ENCODE measurements at places on chromosomes 1 and 21.

- no peak for DNase-seq
Measured at GRCh38 chr1:26579681-26580111, 50.1 kb downstream of the RPS6KA1 start.

DNA sequence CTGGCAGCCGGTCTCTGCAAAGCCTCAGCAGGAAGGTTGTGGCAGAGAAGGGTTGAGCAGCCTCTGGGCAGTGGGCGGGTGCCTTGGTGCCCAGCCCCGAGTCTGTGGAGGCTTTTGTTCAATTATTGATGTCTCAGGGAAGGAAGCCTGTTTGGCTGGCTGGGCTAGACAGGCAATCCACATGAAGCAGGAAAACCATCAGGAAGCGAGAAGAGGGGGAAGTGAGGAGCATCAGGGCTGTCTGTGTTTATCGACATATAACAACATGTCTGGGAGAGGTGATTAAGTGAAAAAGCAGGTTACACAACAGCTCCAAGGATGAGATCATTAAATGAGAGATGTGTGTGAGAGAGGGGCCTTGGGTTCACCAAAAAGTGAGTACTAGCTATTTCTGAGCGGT lies 105.4 kb downstream of the UBE2U start:
- DNase-seq, result no peak

DNA sequence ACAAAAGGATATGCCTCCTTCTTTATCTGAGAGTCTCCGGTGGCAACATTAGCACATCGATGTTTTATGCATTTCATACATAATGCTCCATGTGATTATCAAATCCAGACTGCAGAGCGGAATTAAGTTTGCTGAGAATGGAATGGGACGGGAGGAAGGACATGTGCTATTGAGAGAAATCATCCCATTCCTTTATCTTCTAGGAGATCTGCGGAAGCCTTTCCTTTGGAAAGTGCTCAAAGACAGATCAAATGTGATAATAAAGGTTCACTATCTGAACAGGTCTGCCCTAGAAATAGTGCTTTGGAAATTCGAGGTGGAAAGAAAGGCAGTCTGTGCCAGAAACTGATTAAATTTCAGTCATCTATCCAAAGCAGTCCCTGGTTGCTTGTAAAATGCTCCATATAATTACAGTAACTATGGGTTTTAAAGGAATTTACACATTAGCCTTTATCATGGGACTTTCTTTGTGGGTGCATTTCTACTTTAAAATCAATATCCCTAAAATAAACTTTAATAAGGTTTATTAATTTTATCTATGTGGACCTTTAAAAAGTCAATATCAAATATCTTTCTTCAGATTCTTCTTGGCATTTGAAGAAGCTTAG lies 473.5 kb upstream of the ADGRL2 start:
- DNase-seq, result no peak

DNA sequence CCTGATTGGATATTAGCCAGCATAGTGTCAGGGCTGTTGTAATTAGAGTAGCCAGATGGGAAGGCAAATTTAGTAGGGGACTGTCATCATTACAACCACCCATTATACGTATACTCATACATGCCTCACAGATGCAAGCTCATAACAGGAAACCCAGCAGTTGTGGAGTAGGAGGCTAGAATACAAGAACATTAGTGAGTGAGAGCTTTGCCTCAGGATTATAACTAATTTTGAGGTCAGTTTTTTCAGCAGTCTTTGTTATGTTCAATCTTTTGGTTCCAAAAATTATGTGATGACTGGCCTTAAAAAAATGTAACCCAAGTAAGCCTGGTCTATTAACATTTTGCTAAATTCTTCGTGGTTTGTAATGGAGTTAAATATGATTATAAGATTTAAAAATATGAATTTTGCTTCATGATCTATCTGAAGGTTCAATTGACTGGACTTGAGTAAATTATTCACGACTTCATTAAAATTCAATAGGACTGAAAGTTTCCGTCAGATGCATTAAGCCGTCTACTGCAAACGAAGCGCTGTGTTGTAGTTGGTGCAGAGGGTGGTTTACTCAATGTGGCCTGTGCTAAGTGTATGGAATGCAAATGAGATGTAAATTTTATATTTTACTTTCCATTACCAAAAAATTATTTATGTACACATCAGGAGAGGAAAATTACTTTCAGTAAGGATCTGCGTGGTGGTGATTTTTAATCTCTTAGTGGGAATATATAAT lies 48.8 kb downstream of the KCNK1 start:
- DNase-seq, result no peak

- DNase-seq, result no peak
Measured at GRCh38 chr1:226645279-226645976, 93.7 kb downstream of the ITPKB start.

GRCh38 chr1:31653717-31654473 lies 9.2 kb upstream of the PEF1 start:
- no peak for DNase-seq

DNA sequence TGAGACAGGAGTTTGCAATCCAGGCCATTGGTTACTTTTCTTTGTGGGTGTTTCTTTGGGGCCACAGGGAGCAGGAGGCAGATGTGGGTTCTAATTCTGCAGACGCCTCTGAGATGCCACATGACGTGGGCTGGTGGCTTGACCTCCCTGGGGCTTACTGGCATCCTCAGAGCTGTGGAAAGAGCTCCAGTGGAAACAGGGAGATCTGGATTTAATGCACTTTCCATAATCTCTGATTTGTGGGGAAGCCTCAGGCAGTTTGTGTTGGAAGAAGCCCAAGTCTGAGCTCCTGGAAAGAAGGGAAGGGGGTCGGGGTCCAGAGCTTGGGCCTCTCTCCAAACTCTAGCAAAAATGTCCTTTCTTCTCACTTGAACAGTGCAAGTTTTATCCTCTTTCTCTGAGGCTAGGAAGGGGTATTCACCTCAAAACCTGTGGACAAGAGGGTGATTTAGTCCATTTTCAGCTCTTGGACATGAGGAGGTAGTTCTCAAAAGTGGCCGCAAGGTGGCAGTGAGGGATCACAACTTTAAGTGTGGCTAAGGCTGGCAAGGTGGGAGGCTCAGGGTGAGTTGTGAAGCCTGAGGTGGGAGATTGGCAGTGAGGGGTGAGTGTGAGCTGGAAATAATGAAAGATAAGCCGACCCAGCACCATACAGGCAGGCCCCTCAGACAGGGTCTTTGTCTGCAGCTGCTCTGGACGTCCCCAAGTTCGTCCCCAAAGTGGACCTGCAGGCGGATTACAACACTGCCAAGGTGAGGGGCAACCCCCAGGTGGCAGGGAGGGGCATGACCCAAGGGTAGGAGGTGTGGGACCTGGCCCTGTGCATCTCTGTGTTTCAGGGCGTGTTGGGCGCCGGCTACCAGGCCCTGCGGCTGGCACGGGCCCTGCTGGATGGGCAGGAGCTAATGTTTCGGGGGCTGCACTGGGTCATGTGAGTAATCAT lies 9.2 kb downstream of the IKBKE start:
- DNase-seq, result peak; percentile 62

- no peak for DNase-seq
Measured at GRCh38 chr1:88985692-88986091, 6.7 kb downstream of the KYAT3 start.

- DNase-seq, result peak; percentile 73
Measured at GRCh38 chr1:248924696-248925532, 18.9 kb downstream of the PGBD2 start.

DNA sequence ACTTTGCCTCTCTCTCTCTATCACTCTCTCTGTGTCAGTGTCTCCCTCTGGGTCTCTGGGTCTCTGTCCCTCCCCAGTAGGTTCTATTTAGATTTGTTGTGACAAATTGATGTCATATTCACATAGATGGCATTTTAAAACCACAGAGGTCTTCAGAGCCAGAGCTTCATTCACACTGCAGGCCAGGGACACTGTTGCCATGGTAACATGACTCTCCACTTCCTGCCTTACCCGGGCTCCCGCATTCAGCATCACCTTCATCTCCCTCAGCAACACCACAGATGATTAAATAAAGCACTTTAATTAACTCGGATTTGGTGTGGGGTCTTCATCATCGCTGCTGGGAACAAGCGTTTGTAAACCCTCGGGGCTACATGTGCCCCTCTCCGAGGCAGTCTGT lies 132.6 kb downstream of the ETS2 start:
- no peak for DNase-seq

- no peak for DNase-seq
Measured at GRCh38 chr1:14845851-14846250, 247.4 kb downstream of the KAZN start.

DNA sequence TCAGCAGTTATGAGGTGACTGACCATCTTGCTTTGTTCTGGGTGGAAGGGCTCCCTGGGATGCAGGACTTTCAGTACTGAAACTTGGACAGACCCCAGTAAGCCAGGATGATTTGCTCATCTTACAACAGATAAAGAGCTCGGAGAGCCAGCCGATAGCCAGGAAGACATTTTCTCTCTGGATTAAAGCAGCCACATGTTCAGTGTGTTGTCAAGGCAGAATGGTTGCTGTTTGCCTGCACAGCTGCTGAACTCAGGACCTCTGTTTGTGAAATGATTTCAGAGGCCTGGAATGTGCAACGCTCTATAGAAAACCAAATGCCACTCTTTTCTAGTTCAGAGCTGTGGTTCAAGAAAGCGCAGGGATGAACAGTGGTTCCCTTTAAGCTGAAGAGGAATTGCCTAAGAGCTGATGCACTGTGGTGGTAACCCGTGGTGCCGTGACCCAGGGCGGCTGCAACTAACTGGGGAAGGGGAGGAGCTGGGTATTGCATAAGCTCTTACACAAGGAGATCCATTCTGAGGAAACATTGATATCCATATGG lies 40.7 kb downstream of the CASQ2 start:
- DNase-seq, result no peak

GRCh38 chr1:225652729-225653462 lies at the start of gene ENAH:
TSS of gene ENAH (minus strand) at chr1:225653123. CDS start at chr1:225652690, 433 bp downstream.
- DNase-seq, result peak; percentile 67

DNA sequence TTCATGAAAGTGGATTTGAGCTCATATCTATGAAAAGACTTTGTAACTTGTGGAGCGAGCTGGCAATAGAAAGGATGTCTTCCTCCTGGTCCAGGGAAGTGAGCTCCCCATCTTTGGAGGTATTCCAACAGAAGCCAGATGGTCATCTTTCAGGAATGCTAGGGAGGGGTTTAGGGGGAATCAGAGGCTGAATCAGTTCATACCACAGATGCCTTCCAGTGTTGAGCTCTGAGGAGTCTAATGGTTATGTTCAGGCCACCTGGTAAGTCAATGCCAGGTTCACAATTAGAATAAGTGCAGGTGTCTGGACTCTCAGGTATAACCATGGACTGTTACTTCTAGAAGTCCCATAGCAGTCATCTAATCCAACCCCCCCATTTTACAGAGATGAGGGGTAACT lies 119.1 kb downstream of the ACTL8 start:
- peak; percentile 1 for DNase-seq

- DNase-seq, result no peak
Measured at GRCh38 chr1:168833801-168834224, 104.8 kb upstream of the DPT start.
